NCI-H345 (cell line): ENCODE measurements at places on chromosomes 16 and 17.

- no peak for DNase-seq
These were observed 16.5 kb upstream of the ZFHX3 start for GRCh38 chr16:73064212-73064993.

DNA sequence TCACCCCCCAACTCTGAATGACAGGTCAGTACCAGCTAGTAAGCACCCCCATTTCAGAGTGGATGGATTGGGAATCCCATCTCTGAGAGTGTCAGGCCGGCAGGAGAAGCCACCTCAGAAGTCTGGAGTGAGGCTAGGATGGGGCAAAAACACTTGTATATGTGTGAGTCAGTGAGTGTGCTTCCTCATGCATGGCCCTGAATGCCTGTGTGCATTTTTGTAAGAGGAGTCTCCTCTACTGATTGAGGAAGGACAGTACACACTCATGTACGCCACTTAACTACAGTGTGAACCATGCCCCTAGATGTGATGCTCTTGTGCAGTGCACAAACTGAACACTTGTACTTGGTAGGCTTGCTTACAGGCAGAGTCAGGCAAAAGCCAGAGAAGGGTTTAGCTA lies 22.3 kb upstream of the NAGS start:
- no peak for DNase-seq

DNA sequence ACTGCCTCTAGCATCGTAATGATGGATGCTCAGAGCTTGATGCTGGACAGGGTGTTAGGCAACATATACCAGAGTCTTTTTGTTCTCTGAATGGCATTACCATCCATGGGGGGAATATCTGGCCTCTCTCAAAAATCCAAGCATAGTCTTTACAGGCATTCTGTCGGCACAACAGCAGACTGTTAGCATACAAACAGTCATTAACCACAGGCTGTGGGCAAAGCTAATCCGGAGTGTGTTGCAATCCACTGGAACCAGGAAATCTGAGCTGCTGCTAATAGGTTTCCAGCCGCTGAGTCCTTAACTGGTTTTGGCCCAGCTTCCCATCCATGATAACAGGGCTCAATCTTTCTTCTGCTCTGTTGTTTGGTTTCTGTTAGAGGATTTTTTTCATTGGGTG lies 371.9 kb downstream of the HS3ST3B1 start:
- DNase-seq, result no peak

DNA sequence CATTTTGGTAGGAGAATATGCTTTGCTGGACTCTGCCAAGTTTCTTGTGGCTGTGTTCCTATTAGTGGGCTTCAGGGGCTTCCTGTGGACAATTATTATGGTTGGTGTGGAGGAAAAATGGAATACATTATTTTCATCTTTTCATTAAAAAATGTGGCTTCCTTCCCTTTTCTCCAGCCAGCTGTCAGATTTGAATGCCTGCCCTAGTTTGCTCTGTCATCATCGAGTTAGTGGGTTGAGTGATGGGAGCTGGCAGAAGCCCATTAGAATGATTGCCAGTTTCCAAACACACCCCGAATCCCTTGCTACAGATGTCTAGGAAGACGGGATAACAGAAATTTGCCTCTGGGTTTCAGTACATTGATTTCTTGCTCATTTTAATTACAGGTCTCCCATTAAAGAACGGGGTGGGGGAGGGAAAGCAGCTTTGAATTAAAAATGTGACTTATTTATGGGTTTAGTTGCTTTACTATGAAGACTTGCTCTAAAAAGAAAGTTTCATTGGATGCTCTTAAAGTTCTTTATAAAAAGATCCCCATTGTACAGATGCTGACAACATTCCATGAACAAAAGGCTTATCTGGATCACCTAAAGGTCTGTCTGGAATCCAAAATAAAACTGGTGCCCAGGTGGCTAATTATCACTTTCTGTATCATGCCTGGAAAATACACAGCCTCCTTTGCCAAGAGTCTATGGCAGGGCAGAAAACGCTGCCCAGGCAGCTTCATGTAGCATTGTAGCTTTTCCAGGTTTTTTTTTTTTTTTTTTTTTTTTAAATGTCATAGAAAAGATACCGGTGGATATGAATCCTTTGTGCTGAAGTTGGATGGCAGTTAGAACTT lies 103.6 kb downstream of the PRKCA start:
- DNase-seq, result no peak

- DNase-seq, result no peak
These were observed 14.5 kb downstream of the RHBDL3 start for GRCh38 chr17:32279891-32280716.

- DNase-seq, result no peak
These were observed 276.2 kb upstream of the IRX5 start for GRCh38 chr16:54654429-54654828.

GRCh38 chr16:4893103-4893862 lies 43.7 kb downstream of the PPL start:
- DNase-seq, result no peak

DNA sequence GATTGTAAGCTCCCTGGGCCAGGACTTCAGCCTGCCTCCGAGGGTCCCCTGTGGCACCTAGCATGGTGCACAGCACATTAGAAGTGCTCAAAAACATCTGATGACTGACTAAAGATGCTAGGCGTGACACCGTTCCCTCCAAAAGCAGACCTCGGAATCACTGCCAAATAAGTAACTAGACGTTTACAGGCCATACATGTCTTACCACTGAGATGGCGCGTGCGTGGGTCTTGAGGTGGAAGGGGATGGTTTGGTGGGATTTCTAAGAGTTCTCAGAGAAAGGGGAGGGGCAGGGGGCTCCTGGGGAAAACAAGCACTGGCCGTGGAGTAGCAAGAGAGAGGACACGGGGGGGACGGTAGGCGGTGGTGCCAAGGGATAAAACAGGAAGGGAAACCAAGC lies 12.4 kb downstream of the MPO start:
- no peak for DNase-seq

DNA sequence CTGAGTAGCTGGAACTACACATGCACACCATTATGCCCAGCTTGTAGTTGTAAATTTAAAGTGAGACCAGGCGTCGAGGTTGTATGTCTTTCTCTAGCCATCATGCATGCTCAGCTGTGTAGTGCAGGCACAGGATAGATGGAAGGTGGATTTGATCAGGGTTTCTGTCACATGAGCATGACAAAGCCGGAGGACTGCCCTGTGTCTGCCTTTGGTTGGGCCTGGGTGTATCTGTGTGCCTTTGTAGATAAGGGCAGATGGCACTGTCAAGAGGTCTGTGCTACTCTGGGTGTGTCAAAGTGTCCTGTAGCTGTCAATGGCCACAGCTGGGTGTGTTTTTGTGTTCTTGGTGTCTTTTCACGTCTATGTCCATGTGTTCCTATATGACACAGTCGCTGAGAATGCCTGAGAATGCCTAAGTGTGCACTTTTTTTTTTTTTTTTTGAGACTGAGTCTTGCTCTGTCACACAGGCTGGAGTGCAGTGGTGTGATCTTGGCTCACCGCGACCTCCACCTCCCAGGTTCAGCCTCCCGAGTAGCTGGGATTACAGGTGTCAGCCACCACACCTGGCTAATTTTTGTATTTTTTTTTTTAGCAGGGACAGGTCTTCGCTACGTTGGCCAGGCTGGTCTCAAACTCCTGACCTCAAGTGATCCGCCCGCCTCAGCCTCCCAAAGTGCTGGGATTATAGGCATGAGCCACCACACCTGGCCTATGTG lies 4.1 kb upstream of the NAGS start:
- no peak for DNase-seq

- DNase-seq, result no peak
These were observed 2.8 kb downstream of the MT1X start for GRCh38 chr16:56684926-56685590.

DNA sequence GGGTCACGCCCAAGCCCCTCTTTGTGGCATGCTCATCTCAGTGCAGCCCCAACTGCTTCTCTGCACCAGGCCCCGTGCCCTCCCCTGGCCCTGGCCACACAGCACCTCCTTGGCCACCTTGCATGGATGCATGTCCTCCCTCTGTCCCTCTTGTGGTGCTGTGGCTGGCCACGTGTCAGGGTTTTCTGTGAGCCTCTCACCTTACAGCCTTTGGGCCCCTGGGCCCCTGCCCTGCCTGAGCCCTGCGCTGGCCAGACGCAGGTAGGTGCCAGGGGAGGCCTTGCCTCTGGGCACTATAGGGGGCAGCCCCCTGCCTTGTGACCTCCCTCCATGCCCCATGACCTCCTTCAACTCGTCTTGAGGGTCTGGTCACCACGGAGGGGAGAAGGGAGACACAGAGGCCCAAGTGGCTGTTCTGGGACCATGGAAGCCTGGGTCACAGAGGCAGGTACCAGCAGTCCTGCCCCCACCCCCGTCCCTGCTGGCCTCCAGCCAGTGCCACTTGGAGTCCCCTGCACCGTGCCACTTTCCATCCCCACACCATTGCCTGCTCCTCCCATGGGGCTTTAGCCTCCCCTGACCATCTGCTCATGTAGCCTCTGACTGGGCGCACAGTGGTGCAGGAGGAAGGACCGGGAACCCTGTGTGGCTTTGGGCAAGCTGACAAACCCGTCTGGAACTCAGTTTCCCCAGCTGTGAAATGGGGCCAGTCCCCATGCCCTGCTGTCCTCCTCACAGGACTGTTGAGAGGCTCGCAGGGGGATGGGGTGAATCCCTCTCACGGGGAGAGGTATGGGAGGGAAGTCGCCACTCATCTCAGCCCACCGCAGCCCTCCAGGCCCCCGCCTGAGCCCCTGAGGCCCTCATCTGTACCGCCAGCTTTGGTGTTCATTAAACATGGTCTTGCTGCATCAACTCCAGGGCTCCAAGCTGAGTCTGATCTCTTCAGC lies 11.5 kb upstream of the ATP6V0C start:
- DNase-seq, result no peak

- DNase-seq, result no peak
These were observed 254.3 kb upstream of the SALL1 start for GRCh38 chr16:51405361-51405760.

- no peak for DNase-seq
These were observed 128.4 kb upstream of the RCVRN start for GRCh38 chr17:10033449-10033848.

DNA sequence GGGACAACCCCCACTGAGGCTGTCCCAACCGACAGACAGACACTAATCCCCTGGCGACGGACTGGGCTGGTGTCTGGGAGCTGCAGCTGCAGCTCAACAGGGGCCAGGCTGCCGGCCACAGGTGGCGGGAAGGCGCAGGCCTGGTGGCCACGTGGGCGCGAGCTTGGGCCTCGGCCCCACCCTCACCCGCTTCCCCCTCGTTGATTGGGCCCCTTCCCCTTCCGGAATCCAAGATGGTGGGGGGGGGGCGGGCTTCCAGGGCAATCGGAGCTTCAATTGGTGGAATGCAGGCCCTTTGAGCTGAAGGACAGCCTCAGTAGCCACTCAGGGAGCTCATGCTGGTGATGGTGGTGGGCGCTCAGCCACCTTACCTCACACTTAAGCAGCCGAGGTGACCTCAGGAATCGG lies 8.7 kb upstream of the TBX4 start:
- no peak for DNase-seq

GRCh38 chr17:39069114-39069756 lies 82.2 kb downstream of the PLXDC1 start:
- DNase-seq, result peak; percentile 8

GRCh38 chr17:69064476-69064875 lies 3.7 kb upstream of the ABCA9 start:
- DNase-seq, result no peak
